Stimulated activated CD8-positive, alpha-beta memory T cell treated with anti-CD3 and anti-CD28 coated beads, Interleukin-2, amount 100 ng/mL, for 1 hour (primary cell): ENCODE measurements at places on chromosomes 6 and 20.

- DNase-seq, result no peak
These were observed 14.3 kb upstream of the CBFA2T2 start for GRCh38 chr20:33475381-33476152.

DNA sequence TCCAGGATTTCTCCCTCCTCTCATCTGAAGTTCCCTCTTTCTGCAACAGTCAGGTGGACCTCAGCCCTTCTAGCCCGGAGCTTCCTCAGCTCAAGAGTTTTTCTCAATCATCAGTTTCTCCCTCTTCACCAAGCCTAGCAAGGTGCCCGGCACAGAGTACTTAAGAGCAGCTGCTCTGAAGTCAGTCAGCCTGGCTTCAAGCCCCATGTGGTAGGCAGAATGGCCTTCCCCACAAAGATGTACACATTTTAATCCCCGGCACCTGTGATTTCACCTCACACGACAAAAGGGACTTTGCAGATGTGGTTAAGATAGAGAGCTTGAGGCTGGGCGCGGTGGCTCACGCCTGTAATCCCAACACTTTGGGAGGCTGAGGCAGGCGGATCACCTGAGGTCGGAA lies 15.1 kb upstream of the RBPJL start:
- DNase-seq, result no peak

DNA sequence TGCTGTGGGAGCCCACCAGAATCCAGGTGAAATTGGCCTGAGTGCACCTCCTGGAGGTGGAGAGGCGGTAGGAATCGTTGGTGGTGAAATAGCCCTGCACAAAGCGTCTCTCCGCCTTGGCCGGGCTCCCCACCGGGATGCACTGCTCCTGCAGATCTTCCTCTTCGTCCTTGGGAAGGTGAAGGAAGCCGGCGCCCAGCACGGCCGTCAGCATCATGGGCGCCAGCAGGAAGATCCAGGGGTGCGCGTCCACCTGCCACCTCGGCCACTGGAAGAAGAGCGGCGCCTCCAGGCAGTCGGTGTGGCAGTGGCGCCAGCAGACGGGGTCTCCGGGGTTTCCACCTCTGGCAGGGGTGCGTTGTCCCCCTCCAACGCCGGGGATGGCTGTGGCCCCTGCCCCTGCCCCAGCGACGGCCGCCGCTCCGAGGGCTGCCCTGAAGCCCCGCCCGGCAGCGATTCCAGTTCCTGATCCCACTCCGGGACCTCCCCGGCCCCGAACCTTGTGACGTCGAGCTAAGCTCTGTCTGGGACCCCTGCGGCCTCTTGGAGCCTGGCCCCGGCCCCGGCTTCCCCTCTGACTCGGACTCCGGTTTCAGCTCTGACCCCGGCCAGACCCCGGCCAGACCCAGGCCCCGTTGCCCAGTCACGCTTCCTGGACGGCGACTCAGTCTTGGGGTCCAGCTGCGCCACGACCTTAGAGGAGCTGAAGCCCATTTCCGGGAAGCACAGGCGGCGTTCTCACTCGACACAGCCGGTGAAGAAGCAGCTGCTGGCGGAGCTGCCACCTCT lies 91.9 kb downstream of the CD164 start:
- no peak for DNase-seq

GRCh38 chr6:34601706-34602105 lies 45.6 kb upstream of the SPDEF start:
- DNase-seq, result no peak
